Choroid plexus epithelial cell (primary cell): ENCODE measurements at places on chromosomes 1 and 21.

DNA sequence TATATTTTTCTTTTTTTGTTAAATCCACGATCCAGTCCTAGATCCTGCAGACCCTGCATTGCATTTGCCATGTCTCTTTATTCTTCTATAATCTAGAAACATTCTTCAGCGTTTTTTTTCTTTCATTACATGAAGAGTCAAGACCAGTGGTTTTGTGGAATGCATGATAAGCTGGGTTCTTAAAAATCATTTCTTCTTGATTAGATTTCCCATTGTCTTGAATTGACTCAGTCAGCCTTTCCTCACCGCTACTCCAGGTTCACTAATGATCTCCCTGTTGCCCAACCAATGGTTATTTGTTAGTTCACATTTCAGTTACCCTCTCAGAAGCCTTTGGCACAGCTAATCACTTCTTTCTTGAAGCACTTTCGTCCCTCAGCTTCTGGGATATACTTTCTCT is 25.2 kb downstream of the CHD1L start:
- no peak for DNase-seq

- DNase-seq = no peak
Observed at GRCh38 chr1:84800090-84801073, 92.6 kb downstream of the LPAR3 start.

DNA sequence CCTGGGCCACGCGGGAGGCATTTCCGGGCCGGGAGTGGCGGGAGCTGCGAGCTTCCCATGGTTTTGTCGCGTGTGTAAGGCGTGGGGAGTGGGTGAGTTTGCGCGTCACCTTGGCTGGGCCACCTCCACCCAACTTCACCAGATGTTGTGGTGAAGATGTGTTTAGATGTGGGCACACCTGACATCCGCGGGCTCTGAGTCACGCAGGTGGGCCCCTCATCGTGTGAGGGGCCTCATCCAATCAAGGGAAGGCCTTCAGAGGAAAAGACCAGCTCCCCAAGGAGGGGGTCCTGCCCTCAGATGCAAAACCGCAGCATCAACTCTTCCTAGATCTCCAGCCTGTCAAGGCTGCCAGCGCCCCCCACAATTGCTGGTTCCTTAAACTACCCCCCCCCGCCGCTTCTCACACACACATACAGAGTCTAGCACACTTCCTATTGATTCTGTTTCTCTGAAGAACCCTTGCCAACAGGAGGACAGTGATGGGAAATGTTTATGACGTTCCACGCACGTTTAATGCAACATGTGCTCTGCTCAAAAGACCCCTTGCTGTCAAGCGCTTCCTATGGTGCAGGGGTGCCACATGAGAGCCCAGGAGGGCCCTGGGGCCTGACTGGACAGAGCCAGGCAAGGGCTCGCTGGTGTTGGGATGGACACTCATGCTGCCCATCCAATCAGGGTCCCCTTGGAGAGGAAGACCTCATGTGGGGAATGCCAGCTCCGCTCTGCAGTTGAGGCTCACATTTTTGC is 11.9 kb downstream of the ACTRT2 start:
- no peak for DNase-seq

DNA sequence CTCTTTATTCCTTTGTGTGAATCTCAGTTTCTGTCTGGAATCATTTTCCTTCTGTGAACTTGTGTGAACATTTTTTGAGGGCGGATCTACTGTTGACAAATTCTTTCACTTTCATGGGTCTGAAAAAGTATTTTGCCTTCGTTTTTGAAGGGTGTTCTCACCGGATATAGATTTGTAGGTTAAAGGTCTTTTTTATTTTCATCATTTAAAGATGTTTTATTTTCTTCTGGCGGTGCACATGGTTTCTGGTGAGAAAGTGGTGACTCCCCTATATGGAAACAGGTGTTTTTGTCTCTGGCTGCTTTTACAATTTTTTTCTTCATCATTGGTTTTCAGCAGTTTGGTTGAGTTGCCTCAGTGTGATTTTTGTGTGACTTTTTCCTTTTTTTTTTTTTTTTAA is 94.9 kb downstream of the DYRK1A start:
- DNase-seq = peak; percentile 63

DNA sequence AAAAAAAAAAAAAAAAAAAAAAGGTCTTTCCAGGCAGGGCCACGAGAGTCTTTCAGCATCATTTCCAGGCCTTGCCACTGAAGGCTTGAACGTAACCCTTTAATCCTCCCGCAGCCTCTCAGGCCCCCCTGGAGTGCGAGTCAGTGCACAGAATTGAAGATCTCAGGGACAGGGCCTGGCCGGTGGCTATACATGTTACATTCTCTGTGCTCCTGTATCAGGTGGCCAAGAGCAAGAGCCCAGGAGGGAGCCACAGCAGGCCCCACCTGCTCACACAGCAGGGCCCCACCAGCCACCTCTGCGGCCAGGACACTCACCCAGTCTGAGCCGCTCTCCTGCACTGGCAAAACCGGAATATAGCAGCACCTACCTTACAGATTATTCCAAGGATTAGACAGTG is 34.1 kb upstream of the SLC25A33 start:
- DNase-seq = no peak

- DNase-seq = no peak
Observed at GRCh38 chr1:230504310-230504709, 78.2 kb upstream of the PGBD5 start.

- no peak for DNase-seq
Observed at GRCh38 chr1:218164930-218165700, 120.0 kb upstream of the RRP15 start.

DNA sequence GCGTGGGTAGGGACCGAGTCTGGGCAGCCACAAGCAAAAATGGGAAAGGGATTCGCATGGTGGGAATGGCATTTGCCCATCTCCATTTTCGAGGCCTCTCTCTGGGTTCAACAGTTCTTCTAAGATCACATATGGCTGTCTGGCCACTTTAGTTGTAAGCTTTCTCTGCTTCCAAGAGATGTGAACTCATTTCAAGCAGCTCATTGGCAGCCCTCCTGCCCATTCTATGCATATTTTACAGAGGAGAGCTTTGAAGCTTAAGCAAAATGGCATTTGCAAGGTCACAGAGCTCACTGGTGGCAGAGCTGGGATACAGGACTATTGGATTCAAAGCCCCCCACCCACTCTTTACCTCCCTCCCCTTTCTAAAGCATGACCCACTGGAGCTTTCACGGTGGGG is 93.7 kb downstream of the HHIPL2 start:
- DNase-seq = peak; percentile 11

GRCh38 chr21:36218691-36219090 is 62.1 kb downstream of the DOP1B start:
- no peak for DNase-seq

DNA sequence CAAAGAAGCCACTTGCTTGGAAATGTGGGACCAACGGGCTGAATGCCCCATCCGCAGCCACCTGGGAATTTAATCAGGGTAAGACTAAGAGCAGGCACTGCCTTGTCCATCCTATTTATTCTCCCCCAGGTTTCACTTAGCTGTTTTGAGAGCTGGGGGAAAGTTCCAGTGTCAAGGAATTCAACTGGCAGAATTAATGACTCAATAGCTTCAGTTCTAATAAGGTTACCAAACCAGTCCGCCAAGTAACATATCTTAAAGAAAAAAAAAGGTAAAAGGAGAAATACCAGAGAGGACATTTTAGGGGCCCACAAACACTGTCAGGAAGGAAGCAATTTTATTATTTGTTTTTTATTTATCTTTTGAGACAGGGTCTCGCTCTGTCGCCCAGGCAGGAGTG is 157.6 kb upstream of the SOD1 start:
- no peak for DNase-seq

- no peak for DNase-seq
Observed at GRCh38 chr1:31614414-31615005, 3.0 kb upstream of the HCRTR1 start.

DNA sequence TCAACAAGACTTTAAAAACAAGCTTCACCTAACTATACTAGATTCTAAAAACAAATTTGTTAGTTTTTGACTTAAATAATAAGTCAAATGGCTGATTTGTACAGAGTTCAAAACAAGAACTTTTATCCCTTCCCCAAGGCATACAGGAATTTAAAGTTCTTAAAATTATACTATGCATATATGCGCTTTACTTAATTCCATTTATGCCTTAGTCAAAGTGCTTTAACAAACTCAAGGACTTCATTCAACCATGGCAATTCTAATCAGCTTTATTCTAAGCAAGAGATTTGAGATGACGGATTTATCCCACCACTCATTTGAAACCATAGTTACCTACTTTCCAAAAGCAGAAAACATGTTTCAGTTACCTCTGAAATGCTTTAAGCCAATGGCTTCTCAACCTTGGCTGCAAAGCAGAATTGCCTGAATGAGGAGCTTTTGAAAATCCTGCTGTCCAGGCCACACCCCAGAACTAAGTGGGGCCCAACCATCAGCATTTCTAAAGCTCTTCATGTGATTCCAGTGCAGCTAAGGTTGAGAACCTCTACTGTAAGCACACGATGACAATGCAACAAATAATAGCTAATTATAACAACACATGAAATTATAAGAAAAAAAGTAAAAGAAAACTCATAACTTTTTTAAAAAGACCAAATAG is 44.6 kb downstream of the TTLL7 start:
- no peak for DNase-seq

- DNase-seq = peak; percentile 61
Observed at GRCh38 chr1:234515411-234515810, 36.4 kb upstream of the TARBP1 start.

- DNase-seq = no peak
Observed at GRCh38 chr21:16239659-16240265, 510.0 kb downstream of the USP25 start.

GRCh38 chr1:153355445-153356071 is 2.1 kb upstream of the S100A9 start:
- DNase-seq = peak; percentile 67

DNA sequence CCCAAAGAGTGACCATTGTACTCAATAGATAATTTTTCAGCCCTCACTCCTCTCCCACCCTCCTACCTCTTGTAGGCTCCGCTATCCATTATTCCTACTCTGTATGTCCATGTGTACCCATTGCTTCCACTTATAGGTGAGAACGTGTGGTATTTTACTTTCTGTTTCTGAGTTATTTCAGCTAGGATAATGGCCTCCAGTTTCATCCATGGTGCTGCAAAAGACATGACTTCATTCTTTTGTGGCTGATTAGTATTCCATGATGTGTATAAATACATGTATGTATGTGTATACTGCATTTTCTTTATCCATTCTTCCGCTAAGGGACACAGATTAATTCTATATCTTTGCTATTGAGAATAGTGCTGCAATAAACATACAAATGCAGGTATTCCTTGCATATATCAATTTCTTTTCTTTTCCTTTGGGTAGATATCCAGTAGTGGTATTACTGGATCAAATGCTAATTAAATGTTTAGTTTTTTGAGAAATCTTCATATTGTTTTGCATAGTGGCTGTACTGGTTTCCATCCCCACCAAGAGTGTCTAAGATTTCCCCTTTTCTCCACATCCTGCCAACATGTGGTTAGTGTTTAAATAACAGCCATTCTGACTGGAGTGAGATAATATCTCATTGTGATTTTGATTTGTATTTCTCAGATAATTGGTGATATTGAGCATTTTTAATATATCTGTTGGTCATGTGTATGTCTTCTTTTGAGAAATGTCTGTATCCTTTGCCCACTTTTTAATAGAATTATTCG is 4.9 kb downstream of the LY9 start:
- no peak for DNase-seq

DNA sequence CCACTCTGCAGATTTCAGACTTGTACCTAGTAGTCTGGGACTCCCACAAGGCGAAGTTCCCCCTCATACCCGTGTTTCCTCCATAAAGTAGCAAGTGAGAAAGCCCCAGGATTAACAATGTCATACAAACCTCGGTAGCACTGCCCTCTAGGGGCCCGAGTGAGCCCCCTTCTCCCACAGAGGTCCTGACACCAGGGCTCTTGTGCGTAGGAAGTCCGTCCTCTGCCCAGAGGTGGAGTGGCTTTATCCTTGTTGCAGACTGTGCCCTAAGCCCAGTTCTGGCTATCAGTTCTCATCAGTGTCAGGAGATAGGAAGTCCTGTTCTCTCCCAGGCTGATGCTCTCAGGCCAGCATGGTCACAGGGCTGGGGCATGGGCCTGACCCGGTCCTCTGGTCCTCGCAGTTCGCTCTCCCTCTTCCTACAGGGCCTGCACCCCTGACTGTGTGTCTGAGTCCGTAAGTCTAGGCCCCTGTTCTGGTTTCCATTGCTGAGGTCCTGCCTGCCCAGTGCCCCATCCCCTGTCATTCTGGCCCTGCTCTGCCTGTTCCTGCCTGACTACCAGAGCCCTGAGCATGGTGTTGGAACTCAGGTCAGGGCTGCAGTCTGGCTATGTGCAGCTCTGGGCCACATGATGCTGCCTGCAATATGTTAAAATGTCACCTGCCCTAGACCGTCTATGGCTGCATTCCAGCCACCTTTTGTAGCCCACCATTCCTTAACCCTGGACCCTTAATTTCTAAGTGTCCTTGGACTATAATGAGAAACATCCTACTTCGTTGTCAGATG is 285.6 kb downstream of the ASTN1 start:
- no peak for DNase-seq

DNA sequence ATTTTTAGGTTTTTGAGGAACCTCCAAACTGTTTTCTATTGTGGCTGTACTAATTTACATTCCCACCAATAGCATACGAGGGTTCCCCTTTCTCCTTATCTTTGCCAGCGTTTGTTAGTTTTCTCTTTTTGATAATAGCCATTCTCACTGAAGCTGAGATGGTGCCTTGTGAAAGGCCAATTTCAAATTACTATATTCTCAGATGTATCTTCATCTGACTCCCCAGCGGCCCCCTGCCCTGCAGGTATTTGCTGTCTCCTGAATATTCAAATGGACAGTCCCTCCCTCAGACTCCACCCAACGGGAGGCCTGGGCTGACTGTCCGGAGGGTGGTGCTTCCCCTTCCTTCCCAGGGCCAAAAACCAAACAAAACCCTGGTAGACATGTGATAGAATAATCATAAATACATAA is 33.5 kb upstream of the TARBP1 start:
- DNase-seq = no peak

DNA sequence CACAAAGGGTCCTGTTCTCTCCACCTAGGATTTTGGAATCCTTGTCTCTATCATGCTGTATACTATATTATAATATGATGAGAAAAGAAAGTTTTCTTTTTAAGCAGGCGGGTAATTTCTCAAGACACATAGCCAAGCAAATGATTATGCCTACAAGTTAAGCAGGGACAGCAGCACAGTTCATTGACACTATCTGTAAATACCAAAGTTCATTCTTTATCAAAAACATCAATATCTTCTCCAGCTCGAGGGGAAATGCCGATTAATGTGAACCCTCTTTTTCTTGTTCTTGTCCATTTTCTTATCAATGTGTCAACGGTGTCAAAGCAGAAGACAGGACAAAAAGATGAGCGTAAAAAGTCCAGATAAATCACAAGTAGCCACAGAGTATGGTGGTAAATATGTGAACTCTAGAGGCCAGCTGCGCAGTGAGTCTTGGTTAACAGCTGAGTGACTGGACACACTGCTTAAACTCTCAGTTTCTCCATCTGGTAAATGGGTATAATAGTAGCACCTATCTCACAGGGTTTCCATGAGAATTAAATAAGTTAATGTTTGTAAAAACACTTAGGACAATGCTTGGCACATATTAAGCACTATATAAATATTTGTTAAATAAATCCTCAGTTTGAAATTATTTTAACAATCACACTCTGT is 30.9 kb downstream of the LPAR3 start:
- no peak for DNase-seq

GRCh38 chr1:221633841-221634409 is 108.0 kb downstream of the DUSP10 start:
- DNase-seq = no peak

GRCh38 chr1:91844862-91845528 is 41.0 kb downstream of the TGFBR3 start:
- DNase-seq = peak; percentile 97

- DNase-seq = peak; percentile 88
Observed at GRCh38 chr1:78833491-78833890, 173.0 kb downstream of the ADGRL4 start.
